Thoracic aorta (tissue), 2 donors: ENCODE measurements at places on chromosomes 11 and 22. TPM values are rescaled to one million over a fixed set of nuclear protein-coding genes. Genes with fewer than 3 reads are reported as not detected.

DNA sequence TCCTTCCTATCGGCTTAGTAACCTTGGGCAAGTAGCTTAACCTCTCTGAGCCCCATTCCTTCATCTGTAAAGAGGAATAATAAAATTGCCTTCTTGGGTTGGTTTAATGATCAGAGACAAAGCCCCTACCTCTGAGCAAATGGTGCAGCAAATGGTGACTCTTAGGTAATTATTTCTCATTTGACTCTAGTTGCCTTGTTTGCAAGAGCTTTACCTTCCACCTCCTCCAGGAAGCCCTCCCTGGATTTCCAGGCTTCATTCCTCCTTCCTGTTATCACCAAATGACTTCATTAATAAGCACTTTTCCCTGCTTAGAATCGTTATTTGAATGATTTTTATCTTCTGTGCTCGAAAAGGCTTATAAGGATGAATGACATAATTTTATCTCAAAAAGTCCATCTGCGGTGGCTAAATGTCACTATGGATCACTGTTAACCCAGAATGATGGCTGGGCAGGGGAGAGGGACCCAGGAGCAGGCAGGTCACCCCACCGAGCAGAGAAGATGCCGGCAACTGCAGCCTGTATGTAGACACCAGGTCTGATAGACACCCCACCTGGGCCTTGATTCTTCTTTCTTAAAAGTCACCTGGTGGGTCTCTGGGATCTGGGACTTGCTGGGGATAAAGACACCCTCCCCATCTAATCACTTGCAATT is 106.6 kb downstream of the TSPAN18 start:
- H3K4me1 ChIP-seq = peaks cover 5% of the 10 kb centered on the region
- DNase-seq = no peak
- H3K27me3 ChIP-seq = no peaks in the 10 kb centered on the region
- no peak overlapping the region for H3K4me3 ChIP-seq

DNA sequence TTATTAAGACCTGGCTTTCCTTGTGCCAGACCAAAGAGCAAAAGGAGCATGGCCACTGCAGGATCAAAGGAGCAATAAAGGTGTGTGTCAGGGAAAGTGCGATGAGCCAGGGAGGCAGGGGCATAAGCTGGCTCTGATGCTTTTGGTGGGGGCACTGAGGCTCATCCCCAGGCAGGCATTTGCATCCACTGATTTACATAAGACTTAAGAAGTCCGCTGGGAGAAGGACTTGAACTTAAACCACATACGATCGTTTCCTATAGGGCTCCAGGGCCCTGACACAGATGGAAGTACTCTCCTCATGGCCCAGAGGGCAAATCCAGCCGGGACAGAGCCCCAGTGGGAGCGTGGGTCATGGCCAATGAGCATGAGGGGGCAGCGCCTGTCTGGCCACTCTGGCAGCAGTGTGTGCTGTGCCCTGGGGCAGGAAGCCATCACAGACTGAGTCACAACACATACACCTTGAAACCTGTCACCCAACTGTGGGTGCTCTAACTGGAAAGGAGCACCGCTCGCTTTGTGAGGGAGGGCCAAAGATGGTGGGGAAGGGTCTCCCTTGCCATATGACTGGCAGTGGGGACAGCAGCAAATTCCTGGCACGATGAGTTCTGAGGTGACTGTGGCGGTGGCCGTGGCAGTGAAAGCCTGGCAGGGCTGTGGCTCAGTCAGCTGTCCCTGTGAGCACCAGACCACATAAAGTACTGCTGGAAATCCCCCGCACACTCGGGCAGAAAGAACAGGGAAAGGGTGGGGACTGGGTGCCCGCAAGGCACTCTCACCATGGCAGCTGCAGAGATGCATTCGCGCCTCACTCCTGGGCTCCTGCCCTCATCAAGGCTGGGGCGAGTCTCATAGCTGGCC is 79.4 kb upstream of the LMO1 start:
- H3K27me3 ChIP-seq = no peaks in the 10 kb centered on the region
- no peak for DNase-seq
- H3K4me3 ChIP-seq = no peak overlapping the region
- no peaks in the 10 kb centered on the region for H3K36me3 ChIP-seq
- H3K27ac ChIP-seq = no peak overlapping the region
- no peaks in the 10 kb centered on the region for H3K4me1 ChIP-seq

- H3K4me1 ChIP-seq = no peaks in the 10 kb centered on the region
- no peak overlapping the region for H3K4me3 ChIP-seq
- H3K27ac ChIP-seq = no peak overlapping the region
- DNase-seq = no peak
- H3K27me3 ChIP-seq = no peaks in the 10 kb centered on the region
Observed at GRCh38 chr11:69217276-69218105, 61.8 kb downstream of the SMIM38 start.

DNA sequence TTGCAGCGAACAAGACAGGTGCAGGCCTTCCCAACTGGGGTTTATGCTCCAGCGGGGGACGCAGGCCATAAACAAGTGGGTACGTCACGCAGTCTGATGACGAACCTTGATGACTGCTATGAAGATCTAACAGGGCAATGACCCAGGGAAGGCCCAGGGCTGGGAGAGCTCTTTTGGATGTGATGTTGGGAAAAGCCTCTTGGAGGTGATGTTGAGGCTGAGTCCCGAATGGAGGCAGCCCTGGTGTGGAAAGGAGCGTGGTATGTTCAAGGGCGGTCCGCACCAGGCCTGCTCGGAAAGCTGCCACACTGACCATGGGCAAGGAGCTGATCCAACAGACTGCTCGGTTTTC is 5.8 kb downstream of the FADS2 start:
- DNase-seq = no peak
- H3K27me3 ChIP-seq = no peaks in the 10 kb centered on the region
- H3K4me1 ChIP-seq = peaks cover 76% of the 10 kb centered on the region
- H3K4me3 ChIP-seq = no peak overlapping the region

GRCh38 chr11:47916361-47916841 is 64.0 kb upstream of the PTPRJ start:
- no peak for DNase-seq
- H3K4me3 ChIP-seq = no peak overlapping the region
- no peaks in the 10 kb centered on the region for H3K4me1 ChIP-seq
- no peaks in the 10 kb centered on the region for H3K27me3 ChIP-seq

- no peak for DNase-seq
- H3K27me3 ChIP-seq = no peaks in the 10 kb centered on the region
- H3K4me1 ChIP-seq = no peaks in the 10 kb centered on the region
Observed at GRCh38 chr11:11786234-11786633, 55.5 kb upstream of the USP47 start.

DNA sequence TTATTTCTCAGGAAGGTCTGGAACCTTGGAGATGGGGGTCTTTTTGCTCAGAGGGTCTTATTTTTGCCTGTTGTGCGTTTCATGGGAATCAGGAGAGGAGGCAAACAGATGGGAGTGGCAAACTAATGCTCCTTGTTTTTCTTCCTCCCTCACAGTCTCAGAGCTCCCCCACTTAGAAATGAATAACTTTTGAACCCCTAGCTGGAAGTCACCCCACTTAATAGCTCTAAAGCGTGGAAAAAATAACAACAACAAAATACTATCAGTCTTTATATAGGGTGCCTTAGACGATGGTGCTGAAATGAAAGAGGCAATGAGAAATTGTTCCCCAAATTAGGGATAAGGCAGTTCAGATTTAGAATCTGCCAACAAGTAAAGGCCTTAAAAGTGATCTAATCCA is 76.8 kb upstream of the BDNF start:
- no peaks in the 10 kb centered on the region for H3K36me3 ChIP-seq
- no peaks in the 10 kb centered on the region for H3K4me1 ChIP-seq
- no peak overlapping the region for H3K4me3 ChIP-seq

DNA sequence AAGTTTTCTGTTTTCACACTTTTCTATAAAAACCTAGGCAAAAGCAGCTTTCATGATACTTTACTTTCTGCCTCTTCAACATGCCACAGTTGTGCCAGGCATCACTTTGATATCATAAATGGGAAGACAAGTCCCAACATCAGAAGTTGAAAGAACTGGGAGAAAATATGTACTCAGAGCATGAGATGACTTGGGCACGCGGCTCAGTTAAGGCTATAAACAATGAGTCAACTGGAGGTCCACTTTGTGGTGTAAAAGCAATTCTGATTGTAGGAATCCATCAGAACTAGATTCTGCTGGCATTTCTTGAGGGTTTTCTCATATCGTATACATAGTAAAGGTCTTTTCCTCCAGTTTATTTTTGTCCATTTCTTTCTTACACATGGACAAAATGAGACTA is 109.7 kb upstream of the USP47 start:
- no peaks in the 10 kb centered on the region for H3K27me3 ChIP-seq
- H3K4me3 ChIP-seq = no peak overlapping the region
- no peaks in the 10 kb centered on the region for H3K36me3 ChIP-seq
- no peak overlapping the region for H3K27ac ChIP-seq

DNA sequence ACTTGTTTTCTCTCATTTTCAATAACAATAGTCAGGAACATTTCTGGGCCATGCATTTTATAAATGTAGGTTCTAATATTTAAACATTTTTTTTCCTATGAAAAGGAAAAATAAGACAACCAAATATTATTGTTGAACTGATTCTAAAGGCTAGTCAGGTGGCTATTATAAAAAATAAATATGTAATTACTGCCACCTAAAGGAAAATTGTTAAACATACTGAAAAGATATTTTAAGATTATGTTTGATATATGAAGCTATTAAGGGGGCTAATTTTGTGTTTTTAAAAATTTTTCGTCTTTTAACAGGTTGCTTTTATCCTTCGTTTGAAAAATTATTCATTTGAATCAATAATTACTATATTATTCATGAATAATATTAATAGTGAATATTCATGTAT is 62.2 kb upstream of the FDX1 start:
- no peaks in the 10 kb centered on the region for H3K36me3 ChIP-seq
- no peaks in the 10 kb centered on the region for H3K27me3 ChIP-seq
- DNase-seq = no peak

- H3K4me3 ChIP-seq = no peak overlapping the region
- no peaks in the 10 kb centered on the region for H3K36me3 ChIP-seq
- DNase-seq = no peak
- no peaks in the 10 kb centered on the region for H3K4me1 ChIP-seq
Observed at GRCh38 chr11:103633819-103634590, 402.4 kb upstream of the DDI1 start.

GRCh38 chr11:12731841-12732336 is 57.7 kb downstream of the TEAD1 start:
- no peak overlapping the region for H3K27ac ChIP-seq
- no peak overlapping the region for H3K4me3 ChIP-seq
- peaks cover 16% of the 10 kb centered on the region for H3K4me1 ChIP-seq

DNA sequence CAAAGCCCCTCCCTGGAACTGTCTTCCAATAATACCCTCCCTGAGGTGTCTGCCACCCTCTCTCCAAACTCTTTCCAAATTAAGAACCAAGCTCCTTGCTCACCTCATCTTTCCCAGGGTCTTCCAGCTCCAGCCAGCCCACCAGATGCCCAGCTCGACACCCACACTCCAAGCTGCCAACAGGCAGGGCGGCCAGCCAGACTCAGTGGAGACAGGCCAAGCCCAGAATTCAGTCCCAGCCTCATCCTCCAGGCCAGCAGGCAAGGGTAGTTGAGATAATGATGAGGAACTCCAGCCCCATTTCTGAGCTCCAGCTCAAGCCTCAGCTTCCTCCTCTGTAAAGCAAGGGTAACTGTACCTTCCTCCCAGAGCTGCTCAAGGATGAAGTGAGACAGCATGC is 132.9 kb downstream of the CHST1 start:
- H3K4me3 ChIP-seq = no peak overlapping the region
- DNase-seq = no peak
- H3K27me3 ChIP-seq = no peaks in the 10 kb centered on the region
- H3K36me3 ChIP-seq = no peaks in the 10 kb centered on the region

DNA sequence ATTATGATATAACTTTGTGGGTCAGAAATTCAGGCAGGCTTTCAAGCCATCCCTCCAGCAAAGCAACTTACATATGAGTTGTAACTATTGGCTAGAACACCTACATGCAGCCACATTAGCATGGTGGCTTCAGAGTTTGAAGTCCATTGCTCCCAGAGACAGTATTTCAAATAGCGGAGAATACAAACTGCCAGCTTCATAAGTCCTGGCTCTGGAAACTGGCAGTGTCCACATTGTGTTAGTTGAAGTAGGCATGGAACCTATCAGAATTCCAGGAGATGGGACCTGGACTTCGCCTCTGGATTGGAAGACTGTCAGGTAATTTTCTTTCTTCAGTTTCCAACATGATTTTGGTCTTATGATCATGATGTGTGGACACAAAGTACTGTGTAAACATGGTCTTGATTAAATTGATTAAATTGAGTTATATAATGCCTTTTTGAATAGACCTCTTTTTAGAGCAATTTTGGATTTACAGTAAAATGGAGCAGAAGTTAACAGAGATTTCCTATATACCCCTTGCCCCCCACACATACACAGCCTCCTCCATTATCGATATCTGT is 209.9 kb upstream of the NAV2 start:
- no peak overlapping the region for H3K4me3 ChIP-seq
- no peaks in the 10 kb centered on the region for H3K27me3 ChIP-seq
- H3K4me1 ChIP-seq = no peaks in the 10 kb centered on the region

GRCh38 chr11:71139516-71140205 is 112.7 kb downstream of the SHANK2 start:
- no peaks in the 10 kb centered on the region for H3K27me3 ChIP-seq
- no peaks in the 10 kb centered on the region for H3K36me3 ChIP-seq
- H3K27ac ChIP-seq = no peak overlapping the region

DNA sequence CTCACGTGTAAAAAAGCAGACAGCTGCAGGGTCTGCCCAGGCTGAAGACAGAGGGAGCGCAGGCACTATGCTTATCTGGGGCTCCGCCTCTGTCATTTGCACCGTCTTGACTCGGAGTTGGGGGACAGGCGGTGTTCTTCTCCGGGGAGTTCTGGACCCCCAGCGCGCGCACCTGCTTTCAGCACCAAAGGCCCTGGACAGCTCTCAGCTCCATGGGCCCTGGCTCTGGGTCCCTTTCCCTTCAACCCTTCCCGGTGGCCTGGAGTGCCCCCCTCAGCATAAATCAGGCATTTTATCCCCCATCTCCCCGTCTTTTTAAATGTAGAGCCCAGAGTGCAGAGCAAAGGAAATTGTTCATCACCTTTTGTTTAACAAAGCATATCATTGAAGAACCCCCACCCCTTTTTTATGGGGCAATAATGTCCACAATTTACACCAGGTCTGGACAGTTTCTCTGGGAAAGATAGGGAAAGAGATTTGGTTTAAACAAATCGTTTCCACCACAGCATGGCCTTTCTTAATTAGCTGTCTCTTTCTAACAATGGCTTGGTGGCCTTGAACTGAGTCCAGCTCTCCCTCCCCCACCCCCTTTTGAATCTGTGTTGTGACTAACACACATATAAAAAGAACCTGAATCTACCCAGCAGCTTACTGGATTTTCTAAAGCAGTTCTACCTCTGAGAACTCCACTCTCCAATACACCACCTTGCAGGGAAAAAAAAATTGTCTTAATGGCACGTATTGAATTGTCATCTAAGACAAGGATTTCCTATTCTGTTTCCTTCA is 1.7 kb downstream of the SEZ6L start:
- no peak overlapping the region for H3K4me3 ChIP-seq
- H3K36me3 ChIP-seq = no peaks in the 10 kb centered on the region
- no peak overlapping the region for H3K27ac ChIP-seq
- H3K4me1 ChIP-seq = peaks cover 3% of the 10 kb centered on the region
- H3K27me3 ChIP-seq = peaks cover 8% of the 10 kb centered on the region

The OR8G1 gene
- total RNA-seq = not detected

The TRIM6 gene
- 6.5 TPM for total RNA-seq

The OR5AR1 gene
- not detected for total RNA-seq

The PGGHG gene
- total RNA-seq = 54.2 TPM

The RASD2 gene
- total RNA-seq = 18.8 TPM

The PRMT3 gene
- total RNA-seq = 7.9 TPM

The ME3 gene
- 62.4 TPM for total RNA-seq

The UCP3 gene
- 0.14 TPM for total RNA-seq

The CNGA4 gene
- not detected for total RNA-seq

The FGF4 gene
- not detected for total RNA-seq
